Left kidney (tissue), 8 donors: ENCODE measurements at places on chromosomes 3 and 15. TPM values are rescaled to one million over a fixed set of nuclear protein-coding genes. Genes with fewer than 3 reads are reported as not detected.

DNA sequence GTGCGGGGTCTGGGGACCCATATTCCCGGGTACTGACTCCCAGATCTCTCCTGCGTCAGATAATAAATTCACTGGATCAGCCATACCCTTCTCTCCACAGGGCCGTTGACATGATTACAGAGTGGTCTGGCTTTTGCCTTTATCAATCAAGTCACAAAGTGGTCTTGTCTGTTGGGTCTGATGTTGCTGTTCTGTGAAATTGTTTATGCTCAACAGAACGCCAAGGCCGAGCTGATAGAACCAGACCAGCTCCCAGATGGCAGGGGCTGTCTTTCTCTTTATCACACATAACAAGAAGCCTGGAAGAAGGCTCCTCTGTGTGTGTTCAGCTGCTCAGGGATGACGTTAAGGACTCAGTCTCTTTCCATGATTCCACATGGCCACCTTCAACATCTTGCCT lies 751 bp upstream of the DCLK3 start:
- no peak for DNase-seq

AHSG gene
- polyA plus RNA-seq: 0.62 TPM

GRCh38 chr15:47407692-47408091 lies 309.6 kb upstream of the SEMA6D start:
- DNase-seq: no peak

INSYN1 gene
- 12.6 TPM for polyA plus RNA-seq

- DNase-seq: no peak
Observed at GRCh38 chr3:21013566-21013965, 737.4 kb downstream of the ZNF385D start.

GRCh38 chr3:14602804-14603644 lies 48.5 kb upstream of the CCDC174 start:
- DNase-seq: no peak

DNA sequence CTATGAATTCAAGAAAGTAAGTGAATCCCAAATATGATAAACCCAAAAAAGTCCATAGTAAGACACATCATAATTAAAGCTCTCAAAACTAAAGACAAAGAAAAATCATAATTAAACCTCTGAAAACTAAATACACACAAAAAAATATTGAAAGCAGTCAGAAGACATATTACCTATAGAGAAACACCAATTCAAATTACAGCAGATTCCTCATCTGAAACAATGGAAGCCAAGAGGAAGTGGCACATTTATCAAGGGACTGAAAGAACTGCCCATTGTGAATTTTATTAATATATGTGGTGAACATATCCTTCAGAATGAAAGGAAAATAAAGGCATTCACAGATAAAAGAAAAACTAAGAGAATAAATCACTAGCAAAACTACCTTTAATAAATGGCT lies 128.2 kb downstream of the SCAPER start:
- DNase-seq: no peak

DNA sequence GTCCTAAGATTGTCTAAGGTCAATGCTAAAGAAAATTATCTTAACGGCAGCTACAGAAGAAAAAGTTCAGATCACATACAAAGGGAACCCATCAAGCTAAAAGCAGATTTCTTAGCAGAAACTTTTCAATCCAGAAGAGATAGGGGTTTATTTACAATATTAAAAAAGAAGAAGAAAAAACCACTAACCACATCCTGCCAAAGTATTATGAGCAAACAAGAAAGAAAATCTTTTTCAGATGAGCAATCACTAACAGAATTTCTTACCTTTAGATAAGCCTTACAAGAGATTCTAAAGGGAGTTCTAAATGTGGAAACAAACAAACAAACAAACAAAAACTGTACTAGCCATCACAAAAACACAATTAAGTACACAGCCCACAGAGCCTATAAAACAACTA lies 1015.8 kb upstream of the EPHA6 start:
- DNase-seq: no peak

- no peak for DNase-seq
Observed at GRCh38 chr3:13111173-13111872, 38.1 kb upstream of the IQSEC1 start.
